ENCODE measurements at places on chromosomes 2 and 18. TPM values are rescaled to one million over a fixed set of nuclear protein-coding genes. Genes with fewer than 3 reads are reported as not detected.

Gene CCDC102B
- total RNA-seq = 1.6 TPM

Gene GREB1L
- total RNA-seq = 1.5 TPM

Gene LYG1
- 1.0 TPM for total RNA-seq

Gene C1QL2
- total RNA-seq = not detected

Gene INHBB
- 0.50 TPM for total RNA-seq

Gene DSG3
- 0.67 TPM for total RNA-seq

Gene KCTD18
- 15.3 TPM for total RNA-seq

Gene TUBA3E
- total RNA-seq = not detected

DNA sequence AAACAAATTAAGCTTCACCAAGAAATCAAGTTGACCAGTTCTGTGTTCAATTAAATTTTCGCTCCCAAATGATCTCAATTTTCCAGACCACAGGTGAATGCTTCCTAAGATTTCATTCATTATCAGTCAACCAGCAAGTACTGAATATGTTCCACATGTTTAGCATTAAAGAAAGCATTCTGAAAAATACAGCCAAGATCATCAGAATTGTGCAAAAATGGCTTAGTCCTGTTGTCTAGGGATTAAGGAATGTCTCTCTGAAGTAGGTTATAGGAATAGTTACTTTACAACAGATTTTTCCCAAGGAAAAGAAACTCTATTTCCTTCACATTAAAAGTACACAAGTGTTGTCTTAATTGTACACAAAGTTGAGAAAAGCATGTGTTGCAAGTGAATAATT is 69.2 kb downstream of the NRXN1 start:
- DNase-seq = no peak

GRCh38 chr2:203817147-203817546 is 50.4 kb upstream of the CTLA4 start:
- no peak for DNase-seq

DNA sequence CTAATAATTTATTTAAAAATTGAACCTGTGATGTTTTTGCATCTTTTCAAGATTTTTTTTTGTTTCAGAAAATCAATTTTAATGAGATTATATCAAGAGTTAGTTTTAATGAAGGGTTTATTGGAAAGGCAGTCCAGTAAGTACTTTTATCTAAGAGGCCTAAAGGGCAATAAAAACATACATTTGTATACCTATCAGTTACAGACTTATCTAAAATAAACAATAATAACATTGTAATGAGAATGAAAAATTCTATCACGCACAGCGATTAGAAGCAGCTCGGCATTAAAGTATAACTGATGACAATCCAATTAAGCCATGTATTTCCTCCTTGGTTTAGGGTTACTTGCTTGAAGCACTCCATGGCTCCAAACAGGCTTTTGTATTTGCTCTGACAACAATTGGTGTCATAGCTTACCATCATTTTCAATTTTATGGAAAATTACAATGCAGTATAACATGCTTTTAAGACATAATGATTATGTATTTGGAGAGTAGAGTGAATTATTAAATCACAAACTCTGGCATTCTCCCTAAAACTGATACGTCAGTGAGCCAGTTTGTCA is 629.4 kb downstream of the TSN start:
- DNase-seq = no peak

GRCh38 chr2:193253014-193253530 is 1058.3 kb upstream of the TMEFF2 start:
- no peak for DNase-seq

DNA sequence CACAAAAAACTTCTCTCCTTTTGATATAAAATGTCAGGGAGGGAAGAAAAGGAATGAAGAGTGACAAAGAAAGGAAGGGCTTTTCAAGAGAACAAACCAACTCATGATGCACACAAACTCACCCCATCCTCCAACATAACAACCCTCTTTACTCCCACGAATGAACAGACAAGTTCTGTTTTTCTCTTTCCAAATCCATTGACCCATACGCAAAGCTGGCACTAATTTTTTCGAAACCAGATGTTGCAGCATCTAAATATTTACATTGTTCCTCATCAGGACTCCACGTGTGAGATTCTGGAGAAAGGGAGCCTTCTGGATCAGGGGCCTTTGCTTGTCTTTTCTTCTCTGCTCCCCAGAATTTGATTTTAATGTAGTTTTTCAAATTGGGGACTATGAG is 143.3 kb upstream of the BCL2L11 start:
- no peak for DNase-seq

DNA sequence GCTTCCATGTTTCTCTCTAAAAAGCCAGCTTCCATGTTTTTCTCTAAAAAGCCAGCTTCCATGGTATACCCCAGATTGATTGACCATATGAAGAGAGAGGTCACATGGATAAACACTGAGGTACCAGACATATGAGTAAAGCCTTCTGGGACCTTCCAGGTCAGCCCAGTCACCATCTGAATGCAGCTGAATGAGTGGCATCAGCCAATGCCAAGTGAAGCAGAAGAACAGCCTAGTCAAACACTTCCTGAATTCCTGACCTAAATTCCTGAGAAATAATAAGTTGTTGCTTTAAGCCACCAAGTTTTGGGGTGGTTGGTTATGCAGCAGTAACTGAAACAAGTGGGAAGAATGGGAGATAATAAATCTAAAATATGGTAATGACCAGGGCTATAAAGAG is 5.7 kb upstream of the ALS2 start:
- DNase-seq = no peak

DNA sequence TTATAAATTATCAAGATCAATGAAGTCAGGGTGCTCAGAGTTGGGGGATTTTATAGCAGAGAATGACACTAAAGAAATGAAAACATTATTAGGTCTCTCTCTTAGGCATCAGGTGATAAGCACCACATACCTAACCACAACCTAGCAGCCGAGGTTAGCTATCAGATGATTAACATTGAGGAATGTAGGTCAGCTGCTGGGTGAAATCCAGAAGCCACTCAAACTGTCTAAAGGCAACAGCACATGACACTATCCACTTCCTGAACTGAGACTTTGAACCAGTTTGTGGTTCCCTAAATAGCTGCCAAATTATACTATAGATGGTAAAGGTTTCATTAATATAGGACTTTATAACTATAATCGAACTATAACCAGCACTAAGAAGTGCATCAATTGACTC is 4.7 kb downstream of the EPG5 start:
- DNase-seq = peak; percentile 89

- no peak for DNase-seq
These were observed 114.5 kb downstream of the METTL8 start for GRCh38 chr2:171319164-171319810.

- DNase-seq = no peak
These were observed 291.5 kb upstream of the FANCL start for GRCh38 chr2:58532641-58533040.

DNA sequence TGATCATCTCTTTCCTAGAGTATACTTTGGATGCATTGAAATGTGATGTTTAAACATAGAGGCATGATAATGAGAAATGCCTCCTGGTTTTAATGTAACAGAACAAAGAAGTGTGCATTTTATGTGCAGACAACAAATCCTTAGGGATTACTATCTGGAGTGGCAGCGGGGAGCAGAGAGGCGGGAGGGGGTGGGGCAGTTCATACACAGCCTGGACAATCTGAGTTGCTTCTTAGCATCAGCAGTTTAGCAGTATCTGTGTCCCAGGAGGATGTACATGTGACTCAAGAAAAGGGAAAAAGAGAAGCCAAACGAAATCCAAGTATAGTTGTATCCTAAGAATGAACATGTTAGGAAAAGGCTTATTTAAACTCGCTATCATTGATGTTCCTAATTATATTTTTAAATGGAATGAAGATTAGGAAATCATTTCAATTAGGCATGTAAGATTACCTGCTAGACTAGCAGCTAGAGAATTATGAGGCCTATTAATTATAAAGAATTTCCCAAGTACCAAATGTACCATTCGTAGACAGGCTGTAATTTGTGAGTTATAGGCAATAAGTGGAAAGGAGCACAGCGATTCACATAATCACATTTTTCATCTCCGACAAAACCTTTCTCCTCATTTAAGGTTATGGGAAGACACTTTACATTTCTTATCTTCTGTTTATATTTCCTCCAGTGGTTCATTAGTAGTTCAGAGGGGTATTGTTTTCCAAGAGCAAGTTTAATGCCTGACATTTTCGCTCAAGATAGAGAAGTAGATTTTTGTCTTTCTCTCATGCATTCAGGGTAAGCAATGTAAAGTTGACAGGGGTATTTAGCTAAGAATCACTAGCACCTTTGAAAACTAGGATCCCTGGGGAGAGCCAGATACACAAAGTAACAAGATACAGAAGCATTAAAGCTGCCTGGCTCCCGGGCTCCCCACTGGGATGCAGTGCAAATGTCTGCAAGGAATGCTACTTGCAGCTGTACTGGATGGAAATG is 141.3 kb upstream of the NOSTRIN start:
- DNase-seq = no peak

DNA sequence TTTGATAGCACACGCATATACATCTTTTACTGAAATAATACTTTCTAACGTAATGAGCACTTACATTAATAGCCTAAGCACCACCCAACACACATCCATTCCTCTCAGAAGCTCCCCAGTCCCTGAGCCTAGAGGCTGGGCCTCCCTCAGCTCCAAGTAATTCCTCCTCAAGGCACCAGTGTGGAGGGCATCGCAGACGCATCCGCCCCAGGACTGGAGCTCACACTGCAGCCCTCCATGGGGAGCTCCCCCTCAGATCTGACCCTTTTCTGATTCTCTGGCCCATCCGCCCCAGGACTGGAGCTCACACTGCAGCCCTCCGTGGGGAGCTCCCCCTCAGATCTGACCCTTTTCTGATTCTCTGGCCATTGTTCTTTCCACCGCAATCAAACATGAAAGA is 60.4 kb upstream of the SNTG2 start:
- no peak for DNase-seq

DNA sequence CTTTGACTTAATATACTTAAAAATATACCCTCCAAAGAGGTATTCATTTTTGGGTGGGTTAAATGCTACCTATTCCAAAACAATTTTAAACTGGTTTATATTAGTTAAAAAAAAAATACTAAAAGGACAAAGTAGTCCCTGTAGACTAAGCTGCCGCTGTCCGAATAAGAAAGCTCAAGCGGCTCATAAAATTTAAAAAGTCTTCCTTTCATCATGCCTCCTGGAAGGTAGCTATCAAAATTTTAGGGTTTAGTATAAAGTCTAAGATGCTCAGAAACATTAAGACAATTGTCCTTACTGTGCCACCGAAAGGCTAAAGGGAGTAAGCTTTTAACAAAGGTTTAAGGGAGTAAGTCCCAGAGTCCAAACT is 440 bp upstream of the UGGT1 start:
- DNase-seq = no peak

- no peak for DNase-seq
These were observed 22.3 kb downstream of the TMEM18 start for GRCh38 chr2:654896-655295.

DNA sequence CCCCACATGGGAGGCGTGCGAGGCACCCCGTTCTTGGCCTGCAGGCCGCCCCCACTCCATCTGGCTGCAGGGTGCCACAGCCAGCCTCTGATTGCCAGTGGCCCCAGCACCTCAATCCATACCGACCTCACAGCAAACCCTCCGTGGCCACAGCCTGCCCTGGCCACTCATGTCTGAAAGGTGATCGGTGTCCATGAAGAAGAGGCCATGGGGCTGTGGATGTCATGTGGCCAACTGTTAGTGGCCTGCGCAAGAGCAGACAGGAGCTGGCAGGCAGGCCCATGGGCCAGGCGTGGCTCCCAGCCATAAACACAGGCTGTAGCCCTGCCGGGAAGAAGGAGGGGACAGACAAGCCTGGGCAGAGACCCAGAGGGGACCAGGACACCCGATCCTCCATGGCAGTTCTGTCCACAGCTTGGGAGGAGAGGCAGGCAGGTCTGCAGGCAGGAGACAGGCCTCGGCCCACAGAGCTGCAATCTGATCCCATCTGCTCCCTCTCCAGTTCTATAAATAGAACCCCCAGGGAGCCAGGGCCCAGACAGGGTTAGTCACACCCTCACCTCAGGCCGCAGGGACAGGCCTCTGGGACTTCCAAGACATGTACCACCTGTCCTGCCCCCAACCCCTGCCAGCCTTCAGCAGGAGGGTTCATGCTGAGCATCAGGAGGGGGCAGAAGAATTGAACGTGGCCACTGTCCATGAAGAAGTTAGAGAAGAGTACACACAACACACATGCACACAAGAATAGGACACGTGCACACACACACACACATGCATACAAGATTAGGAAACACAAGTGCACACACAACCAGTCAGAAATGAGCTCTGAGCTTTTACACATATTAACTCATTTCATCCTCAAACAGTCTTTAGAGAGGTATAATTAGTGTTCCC is 16.9 kb downstream of the STEAP3 start:
- DNase-seq = no peak

- DNase-seq = no peak
These were observed 172.4 kb upstream of the KCNH7 start for GRCh38 chr2:163011000-163011399.

DNA sequence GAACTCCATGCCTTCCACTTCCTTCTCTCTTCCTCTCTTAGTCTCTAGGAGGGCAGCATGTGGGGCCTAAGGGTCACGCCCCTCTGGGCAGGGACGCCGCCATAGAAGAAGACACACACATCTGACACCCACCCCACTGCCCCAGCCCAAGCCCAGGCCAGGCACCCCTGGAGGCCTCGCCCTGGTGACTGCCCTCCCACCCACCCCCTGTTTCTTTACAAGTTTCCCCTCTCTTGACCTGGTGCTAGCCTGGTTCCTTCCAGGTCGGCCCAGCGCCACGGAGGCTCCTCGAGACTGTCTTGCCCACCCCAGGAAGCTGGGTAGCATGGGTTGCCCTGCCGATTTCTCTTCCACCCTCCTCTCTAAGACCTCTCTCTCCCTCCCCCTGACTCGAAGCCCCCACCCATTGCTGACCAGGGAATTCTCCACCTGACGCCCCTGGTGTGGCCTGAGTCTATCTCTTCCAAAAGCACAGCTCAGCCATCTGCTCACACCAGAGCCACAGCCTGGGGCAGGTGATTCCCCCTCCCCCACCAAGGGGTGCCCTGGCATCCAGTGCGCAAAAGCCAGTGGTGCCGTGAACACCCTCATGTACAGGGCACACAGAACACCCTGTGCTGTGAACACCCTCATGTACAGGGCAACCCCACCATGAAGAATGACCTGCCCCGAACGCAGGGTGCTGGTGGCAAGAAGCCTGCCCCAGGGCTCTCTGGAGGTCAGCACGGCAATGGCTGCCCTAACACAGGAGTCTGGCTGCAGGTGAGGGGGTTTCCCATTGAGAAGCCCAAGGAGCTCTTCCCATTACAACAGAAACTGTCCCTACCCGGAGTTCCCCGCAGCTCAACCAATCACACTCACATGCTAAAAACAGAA is 13.5 kb upstream of the SALL3 start:
- no peak for DNase-seq

- DNase-seq = no peak
These were observed 70.4 kb downstream of the IL1R2 start for GRCh38 chr2:102061962-102062795.

DNA sequence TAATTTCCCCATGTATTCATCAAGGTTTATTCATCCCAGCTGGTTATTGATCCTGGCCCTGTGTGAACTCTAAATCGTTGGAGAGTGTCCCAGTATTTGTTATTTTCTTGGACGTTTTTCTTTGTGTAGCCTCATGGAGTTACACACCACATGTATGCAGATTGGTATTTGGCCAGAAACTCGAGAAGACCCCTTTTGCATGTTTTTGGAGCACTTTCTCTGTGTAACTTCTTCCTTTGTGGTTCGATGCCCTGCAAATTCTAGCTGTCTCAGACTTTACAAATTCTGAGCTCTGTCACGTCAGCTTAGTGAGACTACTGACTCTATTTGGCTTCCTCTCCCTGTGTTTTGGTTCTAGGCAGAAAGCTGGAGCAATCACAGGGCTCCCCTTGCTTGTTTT is 198.7 kb downstream of the MCFD2 start:
- DNase-seq = no peak

All from kidney epithelial cell (primary cell).